Right cardiac atrium (tissue), 5 donors: ENCODE measurements at places on chromosomes 1 and 21. TPM values are rescaled to one million over a fixed set of nuclear protein-coding genes. Genes with fewer than 3 reads are reported as not detected.

DNA sequence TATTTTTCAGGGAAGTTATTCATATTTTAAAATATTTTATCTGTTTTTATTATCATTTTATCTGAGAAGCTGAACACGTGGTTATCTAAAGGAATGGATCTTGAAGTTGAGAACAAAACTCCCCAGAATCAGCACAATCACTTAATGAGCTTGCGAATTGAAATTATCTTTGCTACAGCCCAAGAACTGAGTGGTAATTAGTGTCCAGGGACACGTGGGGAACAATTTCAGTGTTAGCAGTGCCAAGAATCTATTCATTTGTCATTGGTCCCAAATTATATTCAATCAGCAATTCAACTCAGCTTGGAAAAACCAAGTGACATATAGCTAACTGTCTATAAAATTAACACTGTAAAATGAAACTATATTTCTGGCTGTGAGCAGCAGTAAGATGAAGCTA lies 197.6 kb upstream of the UBE2U start:
- no peak for DNase-seq

MACO1 gene
- total RNA-seq = 17.7 TPM

SH3BGR gene
- total RNA-seq = 95.8 TPM

AIRE gene
- total RNA-seq = not detected

DNA sequence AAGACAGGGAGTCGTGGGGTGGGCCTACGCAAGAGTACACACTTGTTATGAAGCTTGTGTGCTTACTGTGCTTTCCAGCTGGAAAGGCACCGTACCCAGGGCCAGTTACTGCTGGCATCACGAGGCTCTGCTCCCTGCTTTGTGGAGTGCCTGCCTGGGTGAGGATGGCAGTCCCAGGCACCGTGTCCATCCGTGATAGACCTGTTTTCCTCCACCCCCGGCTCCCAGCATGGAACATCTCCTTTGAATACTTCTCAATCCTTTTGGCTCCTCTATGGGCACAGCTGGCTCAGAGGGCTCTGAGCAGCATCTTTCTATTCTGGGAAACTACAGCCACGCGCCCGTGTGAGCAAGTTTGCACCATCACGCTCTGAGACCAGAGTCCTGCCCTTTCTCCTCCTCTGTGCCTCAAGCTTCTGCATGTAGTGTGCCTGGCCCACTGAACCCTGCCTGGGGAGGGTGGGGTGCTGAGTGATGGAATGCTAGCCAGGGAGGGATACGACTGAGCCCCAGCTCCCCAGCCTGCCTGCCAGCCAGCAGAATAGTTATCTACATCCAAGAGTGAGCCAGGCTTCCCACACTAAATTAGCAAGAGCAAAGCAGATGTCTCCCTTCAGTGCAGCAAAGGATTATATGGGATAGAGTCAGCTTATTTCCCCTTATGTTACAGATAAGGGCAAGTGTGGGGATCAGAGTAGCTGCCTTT lies 7.1 kb upstream of the TNR start:
- DNase-seq = no peak

DNA sequence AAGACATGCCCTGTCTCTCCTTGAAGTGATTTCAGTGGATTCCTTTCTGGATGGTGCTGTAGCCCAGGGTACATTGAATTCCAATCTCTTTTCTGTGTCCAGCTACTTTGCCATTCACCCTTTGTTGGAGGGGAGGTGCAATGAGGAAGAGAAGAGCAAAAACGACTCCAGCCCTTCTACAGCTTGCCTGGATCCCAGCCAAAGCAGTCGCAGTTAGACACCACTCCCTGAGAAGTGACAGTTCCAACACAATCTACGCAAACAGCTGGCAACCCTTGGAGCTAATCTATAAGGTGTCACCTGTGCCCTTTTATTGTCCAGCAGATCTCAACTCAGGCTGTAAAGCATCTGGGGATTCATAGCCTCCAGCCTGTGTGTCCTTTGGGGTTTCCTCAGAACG lies 4.6 kb downstream of the CD244 start:
- DNase-seq = peak; percentile 67
